ENCODE measurements at places on chromosomes 2 and 18. TPM values are rescaled to one million over a fixed set of nuclear protein-coding genes. Genes with fewer than 3 reads are reported as not detected.

DNA sequence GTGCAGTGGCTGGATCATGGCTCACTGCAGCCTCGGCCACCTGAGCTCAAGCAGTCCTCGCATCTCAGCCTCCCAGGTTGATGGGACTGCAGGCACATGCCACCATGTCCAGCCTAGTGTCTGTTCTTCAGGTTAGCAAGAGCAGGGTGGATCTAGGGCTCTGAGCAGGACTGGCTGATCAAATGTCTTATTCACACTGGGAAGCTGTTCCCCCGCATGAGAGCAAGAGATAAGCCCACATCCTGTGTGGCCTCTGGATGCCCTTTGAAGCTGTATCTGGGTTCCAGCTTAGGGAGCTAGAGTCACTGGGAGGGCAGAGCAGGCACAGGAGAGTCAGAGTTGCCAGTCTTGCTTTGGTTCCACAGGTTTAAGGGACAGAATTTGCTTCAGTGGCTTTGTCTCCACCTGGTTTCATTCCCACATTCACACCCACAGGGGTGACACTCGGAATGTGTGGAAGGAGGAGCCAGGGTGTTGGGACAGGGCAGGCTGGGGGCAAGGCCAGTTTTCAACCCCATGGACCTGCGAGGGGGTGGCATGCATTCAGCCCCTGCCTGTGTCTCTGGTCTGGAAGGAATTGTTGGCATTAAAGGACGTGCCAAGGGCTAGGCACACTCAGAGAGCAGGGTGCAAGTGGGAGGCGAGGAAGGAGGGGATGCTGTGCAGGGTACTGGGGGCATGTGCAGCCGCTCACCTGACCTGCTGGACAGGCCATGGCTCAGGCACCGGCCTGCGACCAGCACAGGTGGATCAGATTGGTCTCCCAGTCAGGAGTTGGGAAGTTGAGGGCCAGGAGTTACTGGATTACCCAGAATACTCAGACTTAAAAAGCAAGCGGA, 24.5 kb downstream of the PTPN18 start:
- H3K27ac ChIP-seq, result no peak overlapping the region
- H3K36me3 ChIP-seq, result no peaks in the 10 kb centered on the region
- H3K4me1 ChIP-seq, result no peaks in the 10 kb centered on the region
- no peak for DNase-seq
- no peaks in the 10 kb centered on the region for H3K27me3 ChIP-seq

- no peaks in the 10 kb centered on the region for H3K4me1 ChIP-seq
- H3K27me3 ChIP-seq, result no peaks in the 10 kb centered on the region
- H3K4me3 ChIP-seq, result no peak overlapping the region
- H3K36me3 ChIP-seq, result no peaks in the 10 kb centered on the region
These were observed 57.0 kb upstream of the ZC3H15 start for GRCh38 chr2:186429104-186429503.

DNA sequence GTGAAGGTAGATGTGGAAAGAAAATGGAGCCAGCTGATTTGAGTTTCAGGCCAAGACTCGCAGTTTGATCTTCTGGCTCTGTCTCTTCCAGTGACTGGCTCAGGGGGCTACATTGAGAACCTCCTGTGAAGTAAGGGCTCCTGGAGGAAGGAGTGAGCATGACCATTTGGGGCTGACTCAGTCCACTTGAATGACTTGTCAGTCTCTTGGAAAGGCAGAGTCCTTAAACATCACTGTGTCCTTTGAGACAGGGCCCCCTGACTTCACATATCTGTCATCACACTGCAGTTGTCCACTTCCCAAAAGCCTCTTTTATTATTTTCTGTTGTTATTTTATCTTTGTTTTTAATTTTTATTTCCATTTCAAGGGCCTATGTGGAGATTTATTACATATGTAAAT, 204.6 kb upstream of the APCDD1 start:
- H3K36me3 ChIP-seq, result no peaks in the 10 kb centered on the region
- H3K27ac ChIP-seq, result no peak overlapping the region
- no peak for DNase-seq
- no peaks in the 10 kb centered on the region for H3K27me3 ChIP-seq

- no peak overlapping the region for H3K27ac ChIP-seq
- no peak overlapping the region for H3K4me3 ChIP-seq
- H3K36me3 ChIP-seq, result no peaks in the 10 kb centered on the region
- no peaks in the 10 kb centered on the region for H3K27me3 ChIP-seq
These were observed 89.5 kb downstream of the ZFP36L2 start for GRCh38 chr2:43136876-43137275.

GRCh38 chr18:48887905-48888772, 62.6 kb downstream of the SMAD7 start:
- peak; percentile 31 for DNase-seq
- no peak overlapping the region for H3K27ac ChIP-seq
- no peak overlapping the region for H3K4me3 ChIP-seq
- H3K4me1 ChIP-seq, result peaks cover 21% of the 10 kb centered on the region

The PLEKHH2 gene
- 11.2 TPM for total RNA-seq

The CAD gene
- 26.5 TPM for total RNA-seq

The FOXD4L1 gene
- total RNA-seq, result not detected
